ENCODE measurements at places on chromosomes 7 and 10.

DNA sequence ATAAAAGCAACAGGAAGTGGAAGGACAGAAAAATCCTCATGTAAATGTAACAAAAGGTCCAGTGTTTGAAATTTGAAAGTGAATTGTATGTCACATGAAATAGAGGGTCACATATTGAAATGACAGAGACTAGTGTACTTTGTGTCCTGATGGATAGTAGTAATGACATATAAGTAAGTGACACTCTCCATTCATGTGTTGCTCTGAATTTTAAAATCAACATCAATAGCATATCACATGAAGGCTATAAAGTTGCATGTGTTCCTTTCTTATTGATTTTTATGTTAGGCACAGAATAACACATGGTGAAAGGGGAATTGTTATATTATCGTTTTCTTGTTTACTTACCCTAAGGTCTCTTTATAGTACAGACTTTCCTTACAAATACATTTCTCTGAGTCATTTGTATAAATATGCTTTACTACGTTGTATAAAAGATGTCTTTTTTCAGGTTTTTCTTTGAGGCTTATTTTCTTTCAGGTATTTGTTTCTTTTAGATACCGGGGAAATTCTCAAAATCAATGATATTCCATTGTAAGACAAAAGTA lies 104.6 kb upstream of the CACNA2D1 start:
- DNase-seq: no peak

GRCh38 chr10:105952153-105952552 lies 1212.4 kb downstream of the SORCS1 start:
- DNase-seq: no peak

GRCh38 chr10:101650863-101651262 lies 44.1 kb downstream of the FBXW4 start:
- no peak for DNase-seq

GRCh38 chr10:49497358-49497757 lies 41.6 kb downstream of the ERCC6 start:
- no peak for DNase-seq

GRCh38 chr10:12780634-12781601 lies 220.6 kb downstream of the CCDC3 start:
- no peak for DNase-seq

DNA sequence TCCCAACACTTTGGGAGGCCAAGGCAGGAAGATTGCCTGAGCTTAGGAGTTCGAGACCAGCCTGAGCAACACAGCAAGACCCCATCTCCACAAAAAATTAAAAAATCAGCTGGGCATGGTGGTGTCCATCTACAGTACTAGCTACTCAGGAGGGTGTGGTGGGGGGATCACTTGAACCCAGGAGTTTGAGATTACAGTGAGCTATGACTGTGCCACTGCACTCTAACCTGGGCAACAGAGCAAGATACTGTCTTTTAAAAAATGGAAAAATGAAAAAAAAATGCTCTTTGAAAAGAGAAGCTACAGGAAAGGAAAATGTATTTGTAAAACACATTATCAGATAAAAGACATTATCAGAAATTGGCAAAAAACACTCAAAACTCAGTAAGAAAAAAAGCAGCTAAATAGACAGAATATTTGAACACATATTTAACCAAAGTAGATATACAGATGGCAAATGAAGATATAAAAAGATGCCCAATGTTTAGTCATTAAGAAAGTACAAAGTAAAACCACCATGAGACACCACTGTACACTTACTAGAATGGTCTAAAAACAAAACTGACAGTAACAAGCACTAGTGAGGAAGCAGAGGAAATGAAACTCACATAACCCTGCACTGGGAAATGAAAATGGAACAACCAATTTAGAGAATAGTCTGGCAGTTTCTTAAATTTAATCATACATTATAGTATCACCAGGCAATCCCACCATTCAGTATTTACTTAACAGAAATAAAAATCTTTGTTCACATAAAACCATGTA lies 40.5 kb downstream of the NRBF2 start:
- no peak for DNase-seq

DNA sequence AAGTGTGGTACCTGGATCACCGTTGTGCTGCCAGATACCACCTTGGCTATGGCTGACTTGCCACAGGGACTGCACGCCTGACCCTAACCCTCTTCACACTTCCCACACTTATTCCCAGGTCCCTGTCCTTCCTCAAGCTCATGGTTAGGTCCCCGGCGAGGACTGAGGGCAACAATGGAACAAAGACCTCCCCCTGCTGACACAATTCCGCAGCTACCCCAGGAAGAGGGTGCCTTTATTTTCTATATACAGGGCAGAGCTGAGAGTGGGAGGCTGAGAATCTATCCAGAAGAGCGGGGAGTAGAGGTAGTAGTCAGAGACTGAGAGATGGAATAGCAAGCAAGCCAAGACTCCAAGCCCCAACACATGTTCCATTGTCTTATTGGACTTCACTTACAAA lies 118.1 kb upstream of the SEM1 start:
- DNase-seq: no peak

- no peak for DNase-seq
Observed at GRCh38 chr10:115073796-115074195, 19.4 kb upstream of the ATRNL1 start.

DNA sequence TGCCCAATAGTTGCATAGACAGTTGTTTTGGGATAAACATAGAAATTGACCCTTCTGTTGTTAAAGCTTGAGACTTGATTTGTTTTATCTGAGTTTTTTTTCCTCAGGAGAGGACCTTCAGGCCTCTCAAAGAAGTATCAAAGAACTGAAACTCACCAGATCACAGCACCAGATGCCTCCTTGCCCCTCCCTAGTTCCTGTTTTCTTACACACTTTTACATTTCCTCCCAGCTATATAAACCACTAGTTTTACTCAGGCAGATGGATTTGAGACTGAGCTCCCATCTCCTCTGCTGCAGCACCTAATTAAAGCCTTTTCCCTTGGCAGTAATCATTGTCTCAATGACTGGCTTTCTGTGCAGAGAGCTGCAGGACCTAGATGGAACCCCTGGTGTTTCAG lies 150.6 kb upstream of the NRG3 start:
- no peak for DNase-seq

- DNase-seq: no peak
Observed at GRCh38 chr10:48694371-48695030, 9.8 kb downstream of the WDFY4 start.

- no peak for DNase-seq
Observed at GRCh38 chr10:86188326-86188725, 178.3 kb downstream of the GRID1 start.

- DNase-seq: no peak
Observed at GRCh38 chr7:105016068-105016708, 2.2 kb downstream of the KMT2E start.

GRCh38 chr7:68321076-68321639 lies 1277.1 kb upstream of the AUTS2 start:
- DNase-seq: no peak

DNA sequence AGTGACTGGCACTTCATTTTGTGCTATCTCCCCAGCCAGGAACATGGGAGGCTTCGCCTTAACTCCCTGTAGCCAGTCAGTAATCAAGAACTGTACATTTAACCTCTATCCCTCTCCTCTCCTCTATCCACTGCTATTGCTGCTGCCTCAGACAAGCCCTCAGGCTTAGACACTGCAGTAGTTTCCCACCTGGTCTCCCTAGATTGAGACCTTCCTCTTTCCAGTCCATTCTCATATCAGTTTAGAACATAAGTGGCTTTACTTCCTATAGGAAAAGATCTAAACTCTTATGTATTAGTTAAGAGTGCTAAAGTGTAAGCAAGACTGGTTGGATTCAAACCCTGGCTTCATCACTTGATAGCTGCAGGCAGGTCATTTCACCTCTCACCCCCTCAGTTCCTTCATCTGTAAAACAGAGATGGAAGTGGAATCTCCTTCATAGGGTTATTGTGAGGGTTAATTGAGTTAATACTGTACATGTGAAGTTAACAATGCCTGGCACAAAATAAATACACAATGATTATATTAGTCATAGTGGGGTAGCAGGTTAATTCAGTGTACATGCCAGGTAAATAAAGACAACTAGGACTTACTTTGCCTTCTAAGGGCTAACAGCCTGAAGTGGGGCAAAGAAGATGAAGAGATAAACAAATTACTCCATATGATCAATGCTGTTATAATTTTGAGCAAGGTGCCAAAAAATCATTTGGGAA lies 76.1 kb downstream of the ZNF277 start:
- no peak for DNase-seq

DNA sequence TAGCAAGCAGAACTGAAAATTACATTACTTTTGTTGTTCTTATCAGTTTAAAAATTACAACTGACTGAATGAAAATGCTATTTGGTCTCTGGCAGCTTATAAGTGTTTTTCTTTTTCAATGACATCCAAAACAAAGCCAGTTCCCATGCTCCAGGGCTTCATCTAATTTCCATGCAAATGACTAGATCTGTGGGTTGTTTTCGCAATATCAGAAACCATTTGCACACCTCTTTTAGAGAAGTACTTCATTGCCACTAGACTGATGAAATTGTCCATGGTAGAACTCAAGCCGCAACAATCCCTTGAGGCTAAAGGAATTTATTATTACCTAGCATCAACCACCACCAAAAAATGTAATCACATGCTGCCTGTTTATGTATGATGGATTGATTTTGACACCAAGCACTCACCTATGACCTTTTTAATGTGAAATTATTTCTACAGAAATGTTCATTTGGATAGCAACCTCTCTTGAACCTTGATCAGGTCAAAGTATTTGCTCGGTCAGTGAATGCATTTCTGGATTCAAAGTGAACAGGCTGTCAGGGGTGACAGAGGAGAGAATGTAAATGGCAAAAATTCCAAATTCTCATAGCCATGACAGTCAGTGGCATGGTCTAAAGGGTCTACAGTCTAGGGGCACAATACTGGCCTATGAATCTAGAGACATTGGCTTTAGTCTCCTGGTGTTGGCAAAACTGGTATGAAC lies 769.3 kb downstream of the SORCS1 start:
- no peak for DNase-seq

DNA sequence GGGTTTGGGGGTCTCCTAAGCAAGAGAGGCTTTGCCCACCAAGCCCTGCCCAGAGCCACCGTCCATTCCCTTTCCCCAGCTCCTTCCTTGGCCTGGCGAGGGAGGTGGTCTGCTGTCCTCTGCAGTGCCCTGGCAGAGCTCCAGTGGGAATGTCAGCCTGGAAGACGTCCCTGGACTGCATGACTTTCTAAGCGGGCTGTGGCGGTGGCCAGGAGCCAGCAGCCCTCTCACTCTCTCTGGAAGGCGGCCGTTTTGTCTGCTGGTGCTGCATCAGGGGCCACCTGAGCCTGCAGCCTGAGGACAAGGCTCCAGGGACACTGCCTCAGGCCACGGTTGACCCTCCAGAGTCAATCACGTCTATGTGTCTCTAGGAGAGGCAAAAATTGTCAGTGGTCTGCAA lies 271.0 kb downstream of the SKAP2 start:
- no peak for DNase-seq

- DNase-seq: no peak
Observed at GRCh38 chr10:22029445-22030236, 26.1 kb upstream of the DNAJC1 start.

DNA sequence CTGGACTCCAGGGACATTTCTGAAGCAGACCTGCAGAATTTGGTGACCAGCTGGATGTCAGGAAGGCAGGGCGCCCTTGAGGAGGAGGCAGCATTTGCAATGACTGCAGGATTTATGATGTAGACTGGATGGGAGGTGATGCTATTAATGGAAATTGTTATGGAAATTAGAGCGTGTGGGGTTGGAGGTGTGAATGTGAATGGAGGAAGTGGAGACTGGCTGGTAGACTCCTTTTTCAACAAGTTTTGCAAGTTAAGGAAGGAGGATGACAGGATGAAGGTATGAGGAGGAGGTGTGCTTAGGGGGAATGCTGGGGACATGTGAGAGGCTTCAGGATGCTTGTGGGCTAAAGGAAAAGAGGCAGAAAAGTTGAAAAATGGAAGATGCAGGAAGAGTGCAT lies 137.0 kb downstream of the TMEM178B start:
- no peak for DNase-seq

DNA sequence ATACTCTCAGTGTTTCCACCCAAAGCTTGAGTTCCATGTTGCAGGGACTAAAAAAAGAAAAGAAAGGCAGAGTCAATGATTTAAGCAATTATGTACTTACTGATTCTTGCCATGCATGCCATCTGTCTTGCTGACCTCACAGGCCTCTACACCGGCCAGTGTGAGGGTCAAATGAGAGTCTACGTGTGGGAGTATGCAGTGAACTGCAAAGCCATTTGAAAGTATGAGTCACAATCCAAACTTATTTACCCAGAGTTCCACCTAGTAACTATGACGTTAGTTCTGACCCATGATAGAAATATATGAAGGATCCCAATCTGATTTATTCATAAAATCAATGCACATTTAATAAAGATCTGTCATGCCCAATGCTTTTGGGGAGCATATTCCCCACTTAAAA lies 26.5 kb downstream of the PDE1C start:
- DNase-seq: peak; percentile 47

DNA sequence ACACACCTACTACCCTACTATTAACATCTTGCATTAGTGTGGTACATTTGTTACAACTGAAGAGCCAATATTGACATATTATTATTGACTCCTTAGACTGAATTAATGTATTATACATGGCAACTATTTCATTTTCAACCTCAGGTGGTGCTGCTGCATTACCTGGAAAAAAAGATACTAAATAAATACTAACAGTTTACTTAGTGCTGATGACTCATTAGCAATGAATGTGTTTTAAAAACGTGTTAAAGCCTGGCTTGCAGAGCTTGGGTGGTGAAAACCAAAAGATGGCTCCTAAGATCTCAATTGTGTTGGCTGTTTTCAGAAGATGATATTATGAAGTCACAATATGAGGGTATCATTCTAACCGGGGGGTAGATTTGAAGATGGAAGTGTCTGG lies 34.8 kb downstream of the CFAP43 start:
- peak; percentile 4 for DNase-seq

DNA sequence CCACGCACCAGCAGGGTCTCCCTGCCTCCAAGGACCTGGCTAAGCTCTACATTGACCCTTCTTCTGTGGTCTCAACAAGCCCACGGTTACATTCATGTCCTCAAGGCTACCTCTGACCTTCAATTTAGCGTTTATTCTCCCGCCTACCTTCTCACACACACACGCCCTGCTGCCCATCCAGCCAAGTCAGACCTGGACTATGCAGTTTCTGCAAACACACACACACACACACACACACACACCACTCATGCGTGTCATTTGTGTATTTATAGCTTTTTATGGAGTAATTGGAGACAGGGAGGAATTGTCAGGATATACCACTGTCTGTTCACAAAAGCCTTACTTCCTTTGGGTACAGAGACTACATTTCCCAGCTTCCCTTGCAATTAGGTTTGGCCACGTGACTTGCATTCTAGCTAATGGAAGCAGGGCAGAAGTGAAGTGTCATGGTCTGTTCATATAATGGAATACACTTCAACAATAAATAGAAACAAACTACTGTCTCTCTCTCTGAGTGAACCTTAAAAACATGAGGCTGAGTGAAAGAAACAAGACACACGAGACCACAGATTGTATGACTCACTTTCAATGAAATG lies 53.8 kb upstream of the CPXM2 start:
- peak; percentile 4 for DNase-seq
